ENCODE measurements at places on chromosomes 7 and 10.

DNA sequence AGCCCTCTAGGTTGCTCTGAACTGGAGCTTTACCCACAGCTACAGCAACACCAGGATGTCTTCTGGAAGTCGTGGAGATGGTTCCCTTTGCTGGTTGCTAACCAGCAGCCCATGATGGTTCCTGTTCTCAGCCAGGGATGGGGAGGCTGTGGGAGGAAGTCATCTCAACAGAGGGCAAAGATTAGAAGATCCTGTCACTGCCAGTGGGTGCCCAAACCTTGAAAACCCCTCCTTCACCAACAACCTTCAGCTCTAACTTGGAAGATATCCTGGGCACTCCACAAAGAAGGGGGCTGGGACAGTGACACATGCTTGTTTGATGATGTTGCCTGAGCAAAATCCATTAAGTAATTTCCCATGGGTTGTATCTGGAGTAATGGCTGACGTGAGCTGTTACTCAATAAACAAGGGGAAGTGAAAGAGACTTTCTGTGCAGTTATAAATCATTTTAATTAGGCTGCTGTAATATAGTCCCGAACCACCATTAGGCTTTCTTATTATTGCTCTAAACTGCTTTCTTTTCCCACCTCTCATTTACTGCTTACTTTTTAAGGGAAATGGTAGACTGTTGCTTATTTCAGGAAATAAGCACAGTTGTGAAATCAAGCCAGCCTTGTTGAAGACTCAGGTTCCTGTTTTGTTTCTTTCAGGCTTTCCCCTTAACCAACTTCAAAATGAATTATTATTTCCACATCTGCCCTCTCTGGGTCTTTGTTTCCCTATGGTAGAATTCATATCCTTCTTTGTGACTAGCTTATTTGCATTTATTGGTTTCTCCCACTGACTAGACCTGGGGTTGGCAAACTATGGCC is 124.8 kb downstream of the PPP1R17 start:
- DNase-seq, result no peak

GRCh38 chr10:16681521-16681920 is 135.7 kb downstream of the RSU1 start:
- DNase-seq, result no peak

DNA sequence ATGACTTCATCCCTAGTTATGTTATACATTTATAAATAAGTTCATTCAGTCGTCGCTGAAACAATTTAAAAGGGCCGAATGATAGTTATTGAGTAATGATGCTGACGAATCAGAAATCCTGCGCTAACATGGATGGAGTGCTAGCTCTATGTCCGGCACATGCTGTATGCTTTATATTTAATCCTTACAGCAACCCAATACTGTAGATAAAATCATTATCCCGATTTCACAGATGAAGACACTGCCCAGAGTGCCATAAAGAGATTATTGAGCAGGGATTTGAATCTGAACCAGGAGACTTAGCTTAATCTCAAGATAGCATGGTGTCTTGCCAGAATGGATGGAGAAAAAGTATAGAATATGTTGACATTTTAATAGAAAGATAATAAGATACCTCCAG is 1.1 kb upstream of the ICA1 start:
- DNase-seq, result peak; percentile 68

- DNase-seq, result no peak
These were observed 102.6 kb downstream of the TPST1 start for GRCh38 chr7:66307591-66308215.

DNA sequence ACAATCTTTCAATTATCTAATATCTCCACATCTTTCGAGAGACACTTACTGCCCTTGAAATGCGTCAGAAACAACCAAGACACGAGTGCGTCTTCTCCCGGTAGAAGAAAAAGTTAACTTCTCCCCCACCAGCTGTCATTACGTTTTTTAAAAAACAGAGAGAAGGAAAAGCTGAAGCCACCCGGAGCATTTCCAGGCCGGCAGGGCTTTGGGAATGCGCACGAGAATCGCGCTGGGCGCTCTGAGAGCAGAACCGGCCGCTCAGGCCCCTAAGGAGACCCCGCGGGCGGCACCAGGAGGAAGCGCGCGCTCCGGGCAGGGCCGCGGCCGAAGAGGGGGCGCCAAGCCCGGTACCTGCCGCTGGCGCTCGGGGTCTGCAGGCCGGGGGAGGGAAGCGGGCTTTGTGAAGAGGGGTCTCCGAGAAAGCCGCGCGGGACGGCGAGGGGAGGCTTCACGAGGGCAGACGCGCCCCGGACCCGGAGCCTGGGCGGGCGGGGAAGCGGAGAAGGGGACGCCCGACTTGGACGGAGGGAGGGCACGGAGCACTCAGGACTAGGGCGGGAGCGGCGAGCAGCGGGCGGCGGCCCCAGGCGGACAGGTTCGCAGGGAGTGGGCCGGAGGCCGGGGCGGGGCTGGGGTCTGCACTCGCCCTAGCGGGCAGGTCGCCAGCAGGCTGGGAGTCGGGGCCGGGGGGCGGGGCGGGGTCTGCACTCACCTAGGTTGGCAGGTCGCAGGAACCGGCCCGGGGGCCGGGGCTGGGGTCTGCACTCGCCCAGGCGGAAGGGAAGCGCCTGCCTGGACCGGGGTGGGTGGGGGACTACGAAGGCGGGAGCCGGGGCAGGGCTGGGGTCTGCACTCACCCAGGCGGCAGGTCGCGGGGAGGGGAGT is 932 bp downstream of the ESYT2 start:
- DNase-seq, result no peak

DNA sequence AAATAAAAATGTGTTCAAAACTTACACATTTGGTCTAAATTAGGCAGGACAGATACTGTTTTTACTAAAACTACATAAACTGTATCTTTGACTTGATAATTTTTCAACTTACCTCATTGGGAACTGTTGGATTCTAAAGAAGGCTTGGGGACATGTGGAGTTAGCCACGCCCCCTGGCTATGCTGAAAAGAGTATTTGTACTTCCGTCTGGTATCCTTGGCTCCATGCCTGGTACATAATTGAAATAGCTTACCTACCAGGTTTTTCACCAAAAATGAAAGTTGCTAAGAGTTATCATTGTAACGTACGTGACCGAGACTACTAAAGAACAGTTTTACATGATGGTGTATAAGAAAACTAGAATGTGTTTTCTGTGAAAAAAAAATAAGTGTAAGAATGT is 604.8 kb upstream of the IGFBP3 start:
- no peak for DNase-seq

GRCh38 chr10:96089670-96090462 is 40.2 kb upstream of the ZNF518A start:
- DNase-seq, result peak; percentile 53

DNA sequence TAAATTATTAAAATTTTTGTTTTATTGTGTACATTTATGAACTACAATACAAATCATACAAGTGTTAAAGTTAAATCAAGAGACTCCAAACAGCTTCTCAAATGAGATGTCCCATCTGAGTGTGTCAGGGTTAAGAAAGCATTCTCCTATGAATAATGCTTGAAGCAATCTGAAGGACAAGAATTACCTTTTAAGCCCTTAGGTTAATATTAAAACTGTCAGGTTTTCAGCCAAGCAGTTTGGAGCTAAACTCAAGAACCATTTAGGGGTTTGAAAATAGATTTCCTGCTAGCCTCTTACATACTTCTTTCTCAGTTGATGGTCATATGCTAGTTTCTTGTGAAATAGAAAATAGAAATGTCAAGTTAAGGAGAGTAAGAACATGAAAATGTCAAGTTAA is 38.3 kb downstream of the LIPJ start:
- DNase-seq, result no peak

GRCh38 chr10:16493884-16494536 is 27.7 kb downstream of the C1QL3 start:
- DNase-seq, result no peak

GRCh38 chr7:108525327-108525984 is 479 bp downstream of the PNPLA8 start:
- DNase-seq, result peak; percentile 78

DNA sequence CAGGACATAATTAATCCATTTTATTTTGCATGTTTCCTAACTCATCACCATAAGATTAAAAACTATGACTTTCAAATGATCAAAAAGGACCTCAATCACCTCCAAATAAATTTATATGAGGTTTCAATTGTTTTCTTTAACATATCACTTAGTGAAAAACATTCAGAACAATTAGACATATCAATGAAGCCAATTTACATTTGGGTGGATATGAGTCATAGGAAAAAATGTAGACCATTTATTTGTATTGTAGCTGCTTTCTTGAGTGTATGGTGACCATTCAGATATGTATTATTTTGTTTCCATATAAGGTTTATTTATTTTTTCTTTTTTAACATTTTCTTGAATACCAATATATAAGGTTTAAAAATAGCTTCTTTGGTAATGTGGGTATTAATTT is 13.3 kb upstream of the EXOC6 start:
- no peak for DNase-seq

GRCh38 chr7:28093623-28094232 is 86.9 kb downstream of the JAZF1 start:
- peak; percentile 50 for DNase-seq

- no peak for DNase-seq
These were observed 56.3 kb upstream of the FAM3C start for GRCh38 chr7:121452389-121452788.

DNA sequence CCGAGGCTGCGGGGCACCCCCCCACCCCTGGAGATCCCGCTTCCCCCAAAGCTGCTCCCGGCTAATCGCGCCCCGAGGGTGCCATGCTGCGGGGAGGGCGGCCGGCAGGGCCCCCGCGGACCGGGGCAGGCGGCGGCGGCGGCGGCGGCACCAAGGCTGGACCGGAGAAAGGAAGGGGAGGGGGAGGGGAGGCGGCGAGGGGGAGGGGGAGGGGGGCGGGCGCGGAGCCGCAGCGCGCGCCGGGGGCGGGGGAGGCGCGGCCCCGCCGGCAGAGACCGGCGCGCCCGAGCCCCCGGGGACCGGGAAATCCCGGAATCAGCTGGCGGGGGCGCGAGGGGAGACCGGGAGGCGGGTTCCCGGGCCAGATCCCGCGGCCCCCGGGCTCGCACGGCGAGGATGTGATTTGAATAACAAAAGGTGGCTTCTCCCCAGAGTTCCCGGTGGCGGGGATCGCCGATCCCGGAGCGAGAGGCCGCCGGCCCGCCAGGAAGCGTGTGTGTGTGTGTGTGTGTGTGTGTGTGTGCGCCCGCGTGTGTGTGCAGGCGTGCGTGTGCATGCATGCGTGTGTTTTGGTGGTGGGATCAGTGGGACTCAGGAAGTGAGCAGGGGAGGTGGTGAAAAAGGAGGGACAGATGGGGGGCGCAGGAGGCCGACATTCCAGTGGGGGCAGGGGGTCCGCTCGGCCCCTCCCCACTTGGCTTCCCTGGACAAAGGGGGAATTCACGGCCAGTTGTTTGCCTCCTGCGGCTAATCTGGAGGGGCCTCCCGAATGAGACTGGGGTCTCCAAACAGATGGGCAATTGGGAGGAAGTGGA is 99.5 kb downstream of the HIP1 start:
- no peak for DNase-seq

- DNase-seq, result no peak
These were observed 242.6 kb upstream of the HGF start for GRCh38 chr7:82012453-82012852.

- DNase-seq, result no peak
These were observed 13.7 kb upstream of the WAPL start for GRCh38 chr10:86535132-86535882.

- no peak for DNase-seq
These were observed 42.1 kb upstream of the INSIG1 start for GRCh38 chr7:155255621-155256020.

DNA sequence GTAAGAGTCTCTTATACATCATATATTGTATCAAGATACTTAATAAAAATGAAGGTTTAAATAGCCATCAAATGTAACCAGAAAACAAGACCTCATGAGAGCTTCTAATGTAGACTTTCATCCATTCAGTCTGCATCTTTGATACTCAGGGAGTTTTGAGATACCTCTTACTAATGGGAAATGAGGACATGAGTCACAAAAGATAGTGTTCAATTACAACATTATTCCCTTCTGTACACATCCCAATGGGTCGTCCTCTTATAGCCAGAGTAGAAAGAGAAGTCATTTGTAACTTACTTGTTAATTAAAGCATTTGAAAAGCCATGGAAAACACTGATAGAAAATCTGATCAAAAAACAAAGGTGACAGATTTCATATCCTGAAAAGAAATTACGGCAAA is 19.4 kb downstream of the SHTN1 start:
- no peak for DNase-seq

- no peak for DNase-seq
These were observed 868 bp downstream of the MYO1G start for GRCh38 chr7:44977959-44978335.

- no peak for DNase-seq
These were observed 234.9 kb downstream of the ADARB2 start for GRCh38 chr10:1502451-1502850.

- DNase-seq, result no peak
These were observed 503.3 kb downstream of the TCERG1L start for GRCh38 chr10:130808243-130808642.

GRCh38 chr7:28958235-28958979 is at the start of gene TRIL:
Gene TRIL (minus strand): TSS chr7:28958330. CDS start chr7:28958046, 284 bp downstream.
- no peak for DNase-seq

GRCh38 chr10:97173036-97173435 is 12.7 kb downstream of the SLIT1 start:
- no peak for DNase-seq

- no peak for DNase-seq
These were observed 17.5 kb upstream of the TECTB start for GRCh38 chr10:112265745-112266144.

DNA sequence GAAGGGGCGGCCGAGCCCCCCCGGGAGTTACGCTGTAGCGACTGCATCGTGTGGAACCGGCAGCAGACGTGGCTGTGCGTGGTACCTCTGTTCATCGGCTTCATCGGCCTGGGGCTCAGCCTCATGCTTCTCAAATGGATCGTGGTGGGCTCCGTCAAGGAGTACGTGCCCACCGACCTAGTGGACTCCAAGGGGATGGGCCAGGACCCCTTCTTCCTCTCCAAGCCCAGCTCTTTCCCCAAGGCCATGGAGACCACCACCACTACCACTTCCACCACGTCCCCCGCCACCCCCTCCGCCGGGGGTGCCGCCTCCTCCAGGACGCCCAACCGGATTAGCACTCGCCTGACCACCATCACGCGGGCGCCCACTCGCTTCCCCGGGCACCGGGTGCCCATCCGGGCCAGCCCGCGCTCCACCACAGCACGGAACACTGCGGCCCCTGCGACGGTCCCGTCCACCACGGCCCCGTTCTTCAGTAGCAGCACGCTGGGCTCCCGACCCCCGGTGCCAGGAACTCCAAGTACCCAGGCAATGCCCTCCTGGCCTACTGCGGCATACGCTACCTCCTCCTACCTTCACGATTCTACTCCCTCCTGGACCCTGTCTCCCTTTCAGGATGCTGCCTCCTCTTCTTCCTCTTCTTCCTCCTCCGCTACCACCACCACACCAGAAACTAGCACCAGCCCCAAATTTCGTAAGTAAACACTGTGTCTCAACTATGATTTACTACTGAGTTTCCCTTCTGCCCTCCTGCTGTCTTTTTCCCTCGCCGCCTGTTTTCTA is 666 bp downstream of the NRG3 start:
- DNase-seq, result no peak

Data from NCI-H748 treated with DMSO at 0.1 percent for 48 hours (cell line).